ENCODE measurements at places on chromosomes 6 and 20.
A peak's percentile ranks its signal among the peaks of the same experiment; 100 is the strongest.

GRCh38 chr6:167571550-167571949 is 246.7 kb downstream of the TTLL2 start:
- no peak for DNase-seq

- DNase-seq = no peak
Measured at GRCh38 chr6:126437205-126437604, 97.3 kb downstream of the CENPW start.

DNA sequence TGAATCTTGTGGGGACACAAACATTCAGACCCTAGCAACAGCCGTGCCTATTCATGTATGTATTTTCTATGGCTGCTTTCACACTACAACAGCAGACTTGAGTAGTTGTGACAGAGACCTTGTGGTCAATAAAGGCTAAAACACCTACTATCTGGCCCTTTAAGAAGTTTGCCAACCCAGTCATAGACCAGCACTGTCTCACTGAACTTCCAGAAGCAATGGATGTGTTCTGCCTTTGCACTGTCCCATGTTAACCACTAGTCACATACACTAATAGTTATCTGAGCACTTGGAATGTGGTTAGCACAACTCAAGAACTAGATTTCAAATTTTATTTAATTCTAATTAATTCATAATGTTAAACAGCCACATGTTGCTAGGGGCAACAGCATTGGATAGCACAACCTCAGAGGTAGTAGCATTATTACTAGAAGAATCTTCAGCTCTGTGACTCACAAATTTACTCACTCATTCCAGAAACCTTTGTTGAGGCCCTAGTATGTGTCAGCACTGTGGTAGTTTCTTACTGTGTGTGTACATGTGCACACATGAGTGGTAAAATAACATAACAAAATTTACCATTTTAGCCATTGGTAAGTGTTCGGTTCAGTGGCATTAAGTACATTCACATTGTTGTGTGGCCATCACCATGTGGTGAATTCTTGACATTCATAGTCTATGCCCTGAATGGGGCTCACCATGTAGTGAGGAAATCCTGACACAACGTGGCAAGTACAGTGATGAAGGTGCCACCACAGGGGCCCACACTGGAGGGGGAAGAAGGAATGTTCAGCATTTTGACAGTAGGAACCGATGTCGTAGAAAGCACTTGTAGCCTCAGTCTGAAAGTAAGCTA is 107.3 kb downstream of the CEP57L1 start:
- no peak for DNase-seq

- DNase-seq = no peak
Measured at GRCh38 chr6:10163203-10163962, 251.5 kb downstream of the TFAP2A start.

GRCh38 chr6:155472886-155473285 is 17.2 kb upstream of the NOX3 start:
- no peak for DNase-seq

DNA sequence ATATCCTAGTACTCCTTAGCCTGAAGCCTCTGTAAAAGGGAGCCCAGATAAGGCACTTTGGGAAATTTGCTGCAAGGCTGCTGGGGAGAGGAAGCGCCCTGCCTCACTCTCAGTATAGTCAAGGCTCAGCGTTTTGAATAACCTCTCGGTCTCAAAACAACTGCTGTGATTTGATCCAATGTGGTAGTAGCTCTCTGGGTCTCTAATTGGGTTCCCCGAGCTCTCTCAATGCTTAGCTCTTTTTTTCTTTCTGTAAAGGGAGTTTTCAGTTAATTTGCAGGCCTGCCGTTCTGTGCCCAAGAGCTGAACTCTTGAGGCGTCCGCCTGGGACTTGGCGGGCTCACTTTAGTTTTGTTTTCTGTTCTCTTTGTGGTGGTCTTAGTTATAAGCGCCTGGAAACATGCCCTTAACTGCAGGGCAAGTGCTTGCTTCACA is 41.2 kb downstream of the ZHX3 start:
- no peak for DNase-seq

GRCh38 chr6:100370265-100370664 is 94.5 kb downstream of the SIM1 start:
- DNase-seq = no peak

GRCh38 chr6:161393839-161394364 is 120.0 kb upstream of the AGPAT4 start:
- DNase-seq = no peak

DNA sequence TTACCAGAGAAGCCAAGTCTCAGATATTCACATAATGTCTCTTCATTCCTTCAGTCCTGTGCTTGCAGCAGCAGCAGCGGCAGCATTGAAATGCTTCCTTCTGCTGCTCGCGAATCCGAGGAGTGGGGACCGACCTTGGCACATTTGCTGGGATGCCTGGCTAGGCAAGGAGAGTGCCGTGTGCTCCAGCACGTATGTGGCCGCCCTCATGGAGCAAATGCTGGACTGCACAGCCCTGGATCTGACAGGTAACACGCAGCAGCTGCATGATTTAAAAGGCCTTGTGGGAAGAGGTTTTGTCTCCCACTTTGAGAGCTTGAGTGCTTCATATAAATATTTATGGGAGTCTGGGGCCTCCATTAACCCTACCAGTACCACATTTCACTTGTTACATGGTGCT is 9.9 kb downstream of the MAFB start:
- DNase-seq = peak; percentile 32

DNA sequence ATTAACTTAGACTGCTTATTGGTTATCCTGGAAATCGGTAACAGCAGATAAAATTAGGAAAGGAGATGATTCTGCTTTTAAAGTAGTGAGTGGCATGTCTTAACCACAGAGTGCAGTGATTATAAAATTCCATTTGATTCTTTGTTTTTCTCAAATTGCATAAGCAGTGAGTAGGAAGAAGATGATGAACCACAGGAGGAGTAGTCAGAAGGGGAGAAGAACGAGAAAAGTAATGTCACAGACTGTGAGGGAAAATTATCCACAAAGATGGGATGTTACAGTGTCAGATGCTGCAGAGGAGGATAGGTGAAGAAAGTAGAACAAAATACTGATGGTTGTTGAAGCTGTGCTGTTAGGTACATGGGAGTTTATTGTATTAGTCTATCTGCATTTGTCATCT is 63.0 kb downstream of the ITCH start:
- DNase-seq = no peak

DNA sequence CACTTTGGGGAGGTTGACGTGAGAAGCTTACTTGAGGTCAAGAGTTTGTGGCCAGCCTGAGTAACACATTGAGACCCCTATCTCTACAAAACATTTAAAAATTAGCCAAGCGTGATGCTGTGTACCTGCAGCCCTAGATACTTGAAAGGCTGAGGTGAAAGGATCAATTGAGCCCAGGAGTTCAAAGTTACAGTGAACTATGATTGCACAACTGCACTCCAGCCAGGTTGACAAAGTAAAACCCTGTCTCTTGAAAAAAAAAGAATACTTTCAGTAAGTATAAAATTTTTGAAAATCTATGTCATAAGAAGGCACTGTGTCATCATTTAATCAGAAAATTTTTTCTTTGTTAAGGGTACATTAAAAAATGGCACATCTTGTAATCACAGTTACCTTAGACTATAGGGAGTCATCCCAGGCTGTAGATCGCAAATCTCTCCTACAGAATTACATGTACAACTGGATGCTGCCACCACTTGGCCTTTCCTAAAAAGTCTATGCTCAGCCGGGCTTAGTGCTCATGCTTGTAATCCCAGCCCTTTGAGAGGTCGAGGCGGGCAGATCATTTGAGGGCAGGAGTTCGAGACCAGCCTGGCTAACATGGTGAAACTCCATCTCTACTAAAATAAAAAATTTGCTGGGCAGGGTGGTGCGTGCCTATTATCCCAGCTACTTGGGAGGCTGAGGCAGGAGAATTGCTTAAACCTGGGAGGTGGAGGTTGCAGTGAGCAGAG is 17.0 kb upstream of the MRS2 start:
- DNase-seq = no peak

GRCh38 chr6:149974825-149975224 is 11.1 kb downstream of the ULBP1 start:
- DNase-seq = no peak

- DNase-seq = no peak
Measured at GRCh38 chr6:2259002-2259494, 13.6 kb upstream of the GMDS start.

DNA sequence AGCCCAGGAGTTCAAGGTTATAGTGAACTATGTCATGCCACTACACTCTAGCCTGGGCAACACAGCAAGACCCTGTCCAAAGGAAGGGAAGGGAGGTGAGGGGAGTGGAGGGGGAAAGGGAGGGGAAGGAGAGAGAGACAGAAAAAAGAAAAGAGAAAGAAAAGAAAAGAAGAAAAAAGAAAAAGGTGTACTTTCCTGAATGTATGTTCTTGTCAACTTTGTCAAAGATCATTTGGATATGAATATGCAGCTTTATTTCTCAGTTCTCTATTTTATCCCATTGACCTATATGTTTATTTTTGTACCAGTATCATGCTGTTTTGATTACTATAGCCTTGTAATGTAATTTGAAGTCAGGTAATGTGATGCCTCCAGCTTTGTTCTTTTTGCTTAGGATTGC is 30.9 kb upstream of the FKBP1C start:
- DNase-seq = no peak

DNA sequence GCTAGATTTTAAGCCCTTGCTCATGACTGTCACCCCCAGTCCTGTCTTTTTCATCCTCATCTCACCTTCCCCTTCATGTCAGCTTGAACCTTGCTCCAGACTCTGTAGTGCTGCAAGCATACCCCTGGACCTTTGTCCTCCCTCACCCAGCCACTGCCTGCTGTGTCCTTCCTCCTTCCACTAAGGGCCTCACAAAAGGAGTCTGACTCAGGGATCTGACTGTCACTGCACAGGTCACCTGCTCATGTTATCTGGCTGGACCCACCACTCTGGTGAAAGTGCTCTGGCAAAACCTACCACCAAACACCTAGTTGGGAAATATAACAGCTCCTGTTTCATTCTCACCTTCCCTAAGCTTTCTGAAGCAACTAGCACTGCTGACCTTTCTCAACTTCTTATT is 151.4 kb downstream of the INSM1 start:
- DNase-seq = no peak

DNA sequence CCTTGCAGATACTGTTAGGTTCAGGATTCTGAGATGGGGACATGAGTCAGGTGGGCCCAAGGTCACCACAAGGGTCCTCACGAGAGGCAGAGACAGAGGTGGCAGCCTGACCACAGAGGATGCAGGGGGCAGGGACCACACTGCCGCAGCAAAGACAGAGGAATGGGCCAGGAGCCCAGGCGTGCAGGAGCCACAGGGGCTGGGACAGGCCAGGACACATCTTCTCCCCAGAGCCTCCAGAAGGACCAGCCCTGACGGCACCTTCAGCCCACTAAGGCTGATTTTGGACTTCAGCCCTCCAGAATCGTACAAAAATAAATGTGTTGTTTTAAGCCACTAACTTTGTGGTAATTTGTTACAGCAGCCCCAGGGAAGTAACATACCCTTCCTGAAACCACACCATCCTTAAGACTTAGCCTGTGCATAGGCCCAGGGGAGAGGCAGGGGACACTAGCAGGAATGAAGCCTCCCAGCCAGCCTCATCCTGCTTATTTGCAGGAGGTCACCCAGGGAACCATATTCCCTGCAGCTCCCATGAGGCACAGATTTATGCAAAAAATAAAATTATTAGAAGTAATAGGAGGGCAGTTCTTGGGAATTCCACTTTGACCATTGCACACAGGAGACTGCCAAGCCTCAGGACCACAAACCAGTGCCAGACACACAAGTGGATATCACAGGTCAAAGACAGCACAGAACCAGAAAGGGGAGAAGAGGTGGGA is 119.3 kb upstream of the CST7 start:
- DNase-seq = no peak

- DNase-seq = no peak
Measured at GRCh38 chr6:46263707-46264086, 92.9 kb upstream of the ENPP5 start.

- DNase-seq = no peak
Measured at GRCh38 chr6:7684843-7685242, 41.1 kb upstream of the BMP6 start.
